ENCODE measurements at places on chromosomes 6 and 20.
A peak's percentile ranks its signal among the peaks of the same experiment; 100 is the strongest.

DNA sequence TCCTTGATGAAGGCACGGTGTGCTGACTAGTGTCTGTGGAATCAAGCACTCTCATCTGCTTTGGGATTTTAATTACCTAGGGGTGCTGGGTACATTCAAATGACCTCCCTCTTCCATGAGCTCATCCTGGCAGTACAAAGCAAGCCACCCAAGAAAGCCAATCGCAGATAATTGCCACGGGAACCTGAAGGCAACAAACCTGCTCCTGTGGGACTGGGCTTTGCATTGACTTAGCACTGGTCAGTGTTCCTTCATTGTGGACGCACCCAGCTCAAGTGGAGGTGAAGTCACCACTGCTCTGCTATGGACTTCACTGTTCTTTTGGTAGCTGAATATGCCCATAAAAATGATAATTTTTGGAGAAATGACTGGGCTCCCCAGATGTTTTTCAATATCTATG, 261.6 kb upstream of the FERMT1 start:
- no peak for DNase-seq

DNA sequence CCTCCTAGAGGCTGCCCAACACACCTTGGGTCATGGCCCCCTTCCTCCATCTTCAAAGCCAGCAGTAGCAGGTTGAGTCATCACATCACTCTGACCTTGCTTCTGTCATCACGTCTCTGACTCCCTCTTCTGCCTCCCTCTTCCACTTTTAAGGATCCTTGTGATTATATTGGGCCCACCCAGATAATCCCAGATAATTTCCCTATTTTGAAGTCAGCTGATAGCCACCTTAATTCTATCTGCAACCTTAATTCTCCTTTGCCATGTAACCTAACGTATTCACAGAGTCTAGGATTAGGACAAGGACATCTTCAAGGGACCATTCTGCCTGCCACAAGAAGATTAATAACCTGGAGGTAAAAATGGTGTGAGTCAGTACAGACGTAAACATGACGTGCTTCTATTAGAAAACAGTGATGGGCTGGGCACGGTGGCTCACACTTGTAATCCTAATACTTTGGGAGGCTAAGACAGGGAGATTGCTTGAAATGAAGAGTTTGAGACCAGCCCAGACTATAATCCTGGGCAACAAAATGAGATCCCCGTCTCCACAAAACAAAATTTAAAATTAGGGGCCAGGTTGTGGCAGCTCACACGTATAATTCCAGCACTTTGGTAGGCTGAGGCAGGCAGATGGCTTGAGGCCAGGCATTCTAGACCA, 3.3 kb downstream of the ZSWIM3 start:
- no peak for DNase-seq

DNA sequence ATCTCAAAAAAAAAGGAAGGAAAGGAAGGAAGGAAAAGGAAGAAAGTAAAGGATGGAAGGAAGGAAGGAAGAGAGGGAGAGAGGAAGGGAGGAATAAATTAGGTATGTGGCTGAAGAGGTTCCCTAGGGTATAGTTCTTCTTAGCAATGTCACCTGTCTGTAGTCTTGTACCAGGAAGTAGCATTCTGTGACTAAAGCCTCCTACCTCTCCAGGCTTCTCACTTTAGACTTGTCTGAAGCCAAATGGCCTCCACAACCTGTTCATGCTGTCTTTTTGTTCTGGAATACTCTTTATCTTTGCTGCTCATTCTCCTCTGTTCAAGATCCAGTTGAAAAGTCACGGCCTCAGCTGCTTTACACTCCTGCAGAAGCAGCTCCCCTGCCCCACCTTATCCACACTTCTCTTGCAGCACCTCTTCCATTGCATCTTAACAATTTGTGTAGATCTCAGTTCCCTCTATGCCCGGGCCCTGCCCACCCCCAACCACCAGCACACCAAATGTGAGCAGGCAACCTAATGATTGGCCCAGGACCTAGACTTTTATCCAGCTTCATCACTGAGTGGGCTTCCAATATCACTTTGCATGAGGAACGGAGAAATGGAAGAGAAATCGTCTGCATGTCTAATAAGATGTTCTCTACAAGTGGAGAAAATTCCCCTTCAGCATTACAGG, 19.1 kb downstream of the GCNT2 start:
- no peak for DNase-seq

- DNase-seq: no peak
Measured at GRCh38 chr6:40918040-40918651, 120.9 kb downstream of the UNC5CL start.

GRCh38 chr6:905556-905955, 212.6 kb upstream of the EXOC2 start:
- DNase-seq: no peak

GRCh38 chr6:80215063-80215462, 108.6 kb downstream of the BCKDHB start:
- DNase-seq: no peak

GRCh38 chr6:37142050-37142614, 27.8 kb upstream of the PIM1 start:
- DNase-seq: no peak

DNA sequence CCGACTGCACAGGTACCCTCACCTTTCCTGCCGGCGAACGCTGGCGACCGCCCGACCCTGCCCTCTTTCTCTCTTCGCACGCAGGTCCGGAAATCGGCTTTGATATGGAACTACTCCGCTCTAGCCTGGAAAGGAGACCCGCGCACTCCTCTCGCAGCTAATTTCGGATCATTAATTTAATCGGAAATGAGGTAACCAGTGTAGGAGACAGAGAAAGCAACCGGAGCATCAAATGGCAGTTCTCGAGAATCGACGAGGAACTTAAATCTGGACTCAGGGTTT, 949 bp upstream of the ATXN1 start:
- peak; percentile 18 for DNase-seq

- DNase-seq: no peak
Measured at GRCh38 chr20:10543480-10543879, 108.4 kb downstream of the SLX4IP start.

DNA sequence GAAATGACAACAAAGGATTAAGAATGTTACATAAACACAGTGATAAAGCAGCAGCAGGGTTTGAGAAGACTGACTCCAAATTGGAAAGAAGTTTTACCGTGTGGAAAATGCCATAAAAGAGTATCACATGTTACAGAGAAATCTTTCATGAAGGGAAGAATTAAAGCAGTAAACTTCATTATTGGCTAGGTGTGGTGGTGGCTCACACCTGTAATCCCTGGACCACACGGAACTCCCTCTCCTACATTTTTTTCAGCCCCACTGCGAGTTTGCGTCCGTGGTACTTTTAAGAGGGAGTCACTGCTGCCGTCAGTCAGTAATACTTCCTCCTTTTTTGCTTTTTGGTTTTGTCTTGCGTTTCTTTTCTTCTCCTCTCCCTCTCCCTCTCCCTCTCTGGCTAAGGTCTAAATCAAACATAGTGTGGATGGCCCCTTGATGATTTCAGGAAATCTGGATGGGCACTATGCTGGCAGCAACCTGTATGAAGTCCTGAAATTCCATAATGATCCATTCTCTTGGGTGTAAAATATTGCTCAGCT, 112.3 kb downstream of the MAN1A1 start:
- no peak for DNase-seq

GRCh38 chr6:105771313-105771970, 314.7 kb upstream of the PRDM1 start:
- DNase-seq: no peak

All from stimulated activated CD8-positive, alpha-beta memory T cell treated with anti-CD3 and anti-CD28 coated beads, Interleukin-4, amount 100 ng/mL, for 1 hour (primary cell).